ENCODE measurements at places on chromosomes 4 and X.

DNA sequence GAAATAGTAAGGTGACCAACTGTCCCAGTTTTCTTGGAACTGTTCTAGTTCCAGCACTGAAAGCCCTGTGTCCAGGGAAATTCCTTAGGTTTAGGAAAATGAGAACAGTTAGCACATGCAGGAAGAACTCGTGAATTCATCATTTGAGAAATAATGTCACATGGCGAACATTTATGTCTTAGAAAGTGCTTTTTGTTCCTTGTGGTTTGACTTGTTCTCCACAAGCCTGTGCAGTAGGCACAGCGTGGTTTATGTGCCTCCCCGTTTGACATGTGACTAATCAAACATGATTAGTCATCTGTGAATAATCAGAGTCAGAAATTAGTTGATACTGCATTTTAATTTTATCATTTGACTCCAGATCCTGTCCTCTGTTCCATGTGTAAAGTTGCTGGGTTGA is 556.0 kb upstream of the CPEB2 start:
- no peak for DNase-seq

- DNase-seq = no peak
Measured at GRCh38 chr4:60619531-60620305, 580.4 kb upstream of the ADGRL3 start.

GRCh38 chrX:78331708-78332107 is 4.3 kb upstream of the CYSLTR1 start:
- DNase-seq = no peak

DNA sequence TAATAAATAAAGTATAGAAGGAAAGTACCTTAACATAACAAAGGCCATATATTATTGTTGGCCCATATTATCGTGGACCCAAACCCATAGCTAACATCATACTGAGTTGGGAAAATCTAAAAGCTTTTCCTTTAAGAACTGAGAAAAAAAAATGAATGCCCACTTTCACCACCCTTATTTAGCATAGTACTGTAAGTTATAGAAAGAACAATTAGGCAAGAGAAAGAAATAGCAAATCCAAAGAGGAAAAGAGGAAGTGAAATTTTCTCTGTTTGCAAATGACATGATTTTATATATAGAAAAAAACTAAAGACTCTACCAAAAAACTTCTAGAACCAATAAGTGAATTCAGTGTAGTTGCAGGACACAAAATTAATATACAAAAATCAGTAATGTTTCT is 1854.6 kb downstream of the PCDH7 start:
- no peak for DNase-seq

GRCh38 chr4:27629532-27630225 is 769.0 kb downstream of the STIM2 start:
- DNase-seq = no peak

All from D341Med (cell line).